ENCODE measurements at places on chromosomes 12 and 14. TPM values are rescaled to one million over a fixed set of nuclear protein-coding genes. Genes with fewer than 3 reads are reported as not detected.

The LRFN5 gene
- 1.6 TPM for total RNA-seq

The C1R gene
- total RNA-seq, result 0.86 TPM

GRCh38 chr12:131677699-131678098, 33.2 kb upstream of the SFSWAP start:
- no peaks in the 10 kb centered on the region for H3K27me3 ChIP-seq
- no peaks in the 10 kb centered on the region for H3K36me3 ChIP-seq
- H3K4me3 ChIP-seq, result no peak overlapping the region

The MED13L gene
- total RNA-seq, result 139 TPM

DNA sequence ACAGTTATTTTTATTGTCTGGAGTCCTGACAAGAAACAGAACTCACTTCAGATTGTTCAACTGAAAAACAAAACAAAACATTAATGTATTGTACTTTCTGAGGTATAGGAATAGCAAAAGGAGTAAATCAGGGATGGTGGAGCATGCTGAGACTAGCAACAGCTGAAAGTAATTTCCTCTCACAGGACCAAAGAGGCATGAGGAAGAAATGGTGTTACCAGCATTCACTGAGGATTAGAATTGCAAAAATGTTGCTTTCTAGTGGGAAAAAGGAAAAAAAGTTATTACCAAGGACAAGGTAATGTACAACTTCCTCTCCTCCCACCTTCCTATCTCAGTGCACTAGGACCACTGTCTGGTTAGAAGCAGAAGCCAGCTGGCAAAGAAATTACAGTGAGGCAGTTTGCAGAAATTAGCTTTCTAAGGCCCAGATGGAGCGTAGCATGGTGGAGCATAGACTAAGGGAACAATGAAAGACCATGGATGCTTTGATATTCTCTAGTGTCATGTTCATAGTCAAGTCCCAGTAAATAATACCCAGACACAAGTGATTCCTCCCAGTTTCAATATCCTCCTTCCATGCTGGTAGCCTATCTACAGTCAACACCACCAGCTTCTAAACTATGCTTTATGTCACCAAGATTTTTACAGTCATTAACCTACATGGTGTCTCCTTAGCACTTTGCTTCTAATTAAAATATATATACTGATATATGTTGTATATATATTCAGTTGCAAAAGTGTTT, 133.7 kb upstream of the DCN start:
- H3K27ac ChIP-seq, result no peak overlapping the region
- H3K4me1 ChIP-seq, result no peaks in the 10 kb centered on the region
- DNase-seq, result no peak
- H3K4me3 ChIP-seq, result no peak overlapping the region

- no peak for DNase-seq
- no peak overlapping the region for H3K4me3 ChIP-seq
Observed at GRCh38 chr12:124293286-124294003, 1.4 kb upstream of the RFLNA start.

GRCh38 chr12:128969480-128970055, 116.3 kb downstream of the GLT1D1 start:
- H3K27ac ChIP-seq, result no peak overlapping the region
- no peak for DNase-seq
- no peaks in the 10 kb centered on the region for H3K36me3 ChIP-seq
- H3K4me1 ChIP-seq, result no peaks in the 10 kb centered on the region
- H3K27me3 ChIP-seq, result no peaks in the 10 kb centered on the region
- H3K4me3 ChIP-seq, result no peak overlapping the region

The RIMKLB gene
- 34.1 TPM for total RNA-seq

DNA sequence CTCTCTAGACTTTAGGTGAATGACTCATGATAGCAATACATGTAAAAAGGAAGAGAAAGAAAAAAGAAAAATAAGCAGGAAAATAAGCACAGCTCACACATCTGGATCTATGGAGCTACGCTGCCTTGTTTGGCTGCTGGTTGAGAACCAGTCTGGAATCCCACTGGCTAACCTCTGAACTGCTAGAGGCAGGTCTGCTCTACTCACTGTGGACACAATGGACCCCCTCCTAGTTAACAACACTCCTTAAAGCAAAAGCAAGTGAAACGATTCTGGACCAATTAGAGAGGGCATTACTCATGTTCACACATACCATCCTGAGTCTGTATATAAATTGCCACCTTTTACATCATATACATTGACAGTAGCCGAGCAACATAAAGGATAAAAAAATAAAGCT, 383.2 kb upstream of the FLRT2 start:
- H3K4me3 ChIP-seq, result no peak overlapping the region
- H3K36me3 ChIP-seq, result no peaks in the 10 kb centered on the region
- H3K4me1 ChIP-seq, result no peaks in the 10 kb centered on the region
- DNase-seq, result no peak

The SOAT2 gene
- not detected for total RNA-seq

GRCh38 chr14:77097006-77097699, 905 bp upstream of the CIPC start:
- no peaks in the 10 kb centered on the region for H3K27me3 ChIP-seq
- H3K4me3 ChIP-seq, result peak overlapping the region; percentile 78
- H3K4me1 ChIP-seq, result peaks cover 22% of the 10 kb centered on the region
- peak; percentile 8 for DNase-seq
- H3K27ac ChIP-seq, result peak overlapping the region; percentile 88

DNA sequence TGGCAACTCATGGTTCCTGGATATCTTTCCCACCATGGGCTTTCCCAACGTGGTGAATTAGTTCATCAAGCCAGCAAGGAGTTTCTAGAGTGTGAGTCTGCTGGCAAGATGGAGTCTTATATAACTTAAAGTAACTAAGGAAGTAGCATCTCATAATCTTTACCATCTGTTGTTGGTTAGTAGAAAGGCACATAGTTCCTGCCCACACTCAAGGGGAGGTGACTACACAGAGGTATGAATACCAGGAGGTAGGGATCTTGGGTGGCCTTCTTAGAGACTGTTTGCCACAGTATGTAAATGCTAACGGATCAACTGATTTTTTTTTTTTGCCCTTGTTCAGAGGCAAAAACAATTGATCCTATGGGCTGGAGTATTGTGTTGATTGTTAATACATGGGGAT, 446.9 kb downstream of the ATP23 start:
- H3K27ac ChIP-seq, result peak overlapping the region; percentile 57
- no peaks in the 10 kb centered on the region for H3K27me3 ChIP-seq
- H3K36me3 ChIP-seq, result no peaks in the 10 kb centered on the region

The RAD9B gene
- 0.53 TPM for total RNA-seq

DNA sequence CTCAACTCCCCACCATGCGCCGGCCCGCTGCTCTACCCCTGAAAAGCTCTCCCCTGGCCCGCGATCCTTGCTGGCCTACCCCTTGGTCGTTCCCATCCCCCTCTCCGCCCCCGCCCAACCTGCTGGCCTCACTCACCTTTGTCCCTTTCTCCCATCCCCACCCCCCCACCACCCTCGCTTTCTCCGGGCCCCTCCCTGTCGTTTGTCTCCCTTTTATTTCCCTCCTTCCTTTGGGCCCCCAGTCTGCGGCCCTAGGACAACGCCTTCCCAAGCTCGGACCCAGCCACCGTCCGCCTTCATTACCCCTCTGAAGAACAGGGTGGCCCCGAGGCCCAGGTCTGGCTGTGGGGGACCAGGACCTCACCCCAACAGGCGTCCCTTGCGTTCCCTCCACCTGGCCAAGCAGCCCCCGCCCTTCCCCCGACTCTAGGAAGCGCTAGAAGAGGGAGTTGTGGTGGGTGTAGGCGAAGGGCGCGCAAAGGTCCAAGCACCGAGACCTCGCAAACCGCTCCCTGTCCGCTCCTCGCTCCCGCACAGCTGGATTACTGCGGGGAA, 6.9 kb upstream of the SLC7A7 start:
- H3K36me3 ChIP-seq, result no peaks in the 10 kb centered on the region
- no peak for DNase-seq
- H3K27ac ChIP-seq, result no peak overlapping the region
- peak overlapping the region; percentile 20 for H3K4me3 ChIP-seq
- no peaks in the 10 kb centered on the region for H3K27me3 ChIP-seq

GRCh38 chr14:74532246-74532645, 38.7 kb downstream of the ISCA2 start:
- no peak overlapping the region for H3K27ac ChIP-seq
- H3K36me3 ChIP-seq, result peaks cover 14% of the 10 kb centered on the region
- no peak for DNase-seq
- H3K4me3 ChIP-seq, result no peak overlapping the region
- H3K4me1 ChIP-seq, result no peaks in the 10 kb centered on the region
- no peaks in the 10 kb centered on the region for H3K27me3 ChIP-seq

DNA sequence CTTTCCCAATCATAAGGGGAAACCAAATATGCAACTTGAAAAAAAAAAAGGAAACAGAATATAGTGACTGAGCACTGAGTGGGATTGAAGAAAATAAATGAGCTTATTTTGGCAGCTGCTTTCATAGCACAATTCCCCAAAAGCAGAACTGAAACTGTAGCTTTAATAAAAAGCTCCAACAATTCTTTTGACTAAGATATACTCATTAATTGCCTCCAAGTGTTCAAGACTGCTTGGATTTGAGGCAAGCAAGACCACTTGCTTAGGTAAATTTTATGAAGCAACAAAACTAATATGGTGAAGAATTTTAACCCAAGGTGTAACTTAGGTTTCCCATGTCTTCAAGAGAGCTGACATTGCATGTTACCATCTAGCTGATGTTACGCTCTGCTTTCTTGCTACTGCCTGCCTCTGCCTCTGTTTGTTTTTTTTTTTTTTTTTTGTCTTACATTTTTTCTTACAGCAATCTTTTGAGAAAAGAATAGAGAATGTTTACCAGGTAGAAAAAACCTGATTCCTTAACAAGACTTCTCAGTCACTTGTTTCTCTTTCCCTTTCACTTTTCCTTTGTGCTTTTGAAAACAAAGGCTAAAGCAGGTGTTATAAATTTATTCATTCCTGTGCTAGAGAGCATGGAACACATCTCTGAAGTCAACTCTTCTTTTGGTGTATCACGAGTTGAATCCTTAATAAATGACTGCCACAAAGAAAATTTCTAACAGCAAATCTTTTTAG, 134.4 kb downstream of the BCAT1 start:
- H3K27me3 ChIP-seq, result no peaks in the 10 kb centered on the region
- H3K4me3 ChIP-seq, result no peak overlapping the region
- H3K27ac ChIP-seq, result no peak overlapping the region
- DNase-seq, result no peak

- no peaks in the 10 kb centered on the region for H3K36me3 ChIP-seq
- peak overlapping the region; percentile 27 for H3K27ac ChIP-seq
- no peaks in the 10 kb centered on the region for H3K27me3 ChIP-seq
- no peak overlapping the region for H3K4me3 ChIP-seq
- H3K4me1 ChIP-seq, result peaks cover 52% of the 10 kb centered on the region
Observed at GRCh38 chr12:124543052-124543589, 24.3 kb downstream of the NCOR2 start.

DNA sequence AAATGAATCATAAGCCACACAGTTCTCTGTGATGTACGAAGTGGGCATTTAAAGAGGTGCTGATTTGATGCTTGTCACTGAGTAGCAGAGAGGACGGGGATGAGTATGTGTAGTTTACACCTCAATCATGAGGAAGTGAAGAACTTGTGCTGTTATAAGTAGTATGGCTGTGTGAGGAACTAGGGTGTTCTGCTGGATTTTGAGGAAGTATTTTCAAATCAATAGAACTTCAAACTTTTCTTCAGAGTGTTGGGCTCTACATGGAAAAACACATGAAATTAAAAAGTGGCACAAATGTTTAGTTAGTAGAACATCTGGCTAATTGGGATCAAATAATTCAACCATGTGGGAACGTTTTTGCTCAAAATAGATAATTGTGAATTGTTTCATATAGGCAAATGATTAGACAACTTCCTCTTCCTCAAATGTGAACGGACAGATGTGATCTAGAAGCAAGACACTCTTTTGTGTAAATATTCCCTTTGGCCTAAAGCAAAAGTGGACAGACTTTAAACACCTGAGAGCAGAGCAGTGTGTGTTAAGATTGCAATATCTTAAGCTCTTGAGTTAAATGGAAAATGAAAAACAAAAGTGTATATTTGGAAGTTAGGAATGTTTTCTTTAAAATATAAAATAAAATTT, 168.5 kb downstream of the NAV3 start:
- peaks cover 17% of the 10 kb centered on the region for H3K36me3 ChIP-seq
- peaks cover 14% of the 10 kb centered on the region for H3K4me1 ChIP-seq
- no peaks in the 10 kb centered on the region for H3K27me3 ChIP-seq
- H3K4me3 ChIP-seq, result no peak overlapping the region
- H3K27ac ChIP-seq, result no peak overlapping the region

The SMCO2 gene
- total RNA-seq, result 0.32 TPM

Data from astrocyte (in vitro differentiated cells and primary cell).